ENCODE measurements at places on chromosomes 1 and 21.

GRCh38 chr1:151947140-151947539 is 37.8 kb upstream of the THEM4 start:
- DNase-seq, result no peak

DNA sequence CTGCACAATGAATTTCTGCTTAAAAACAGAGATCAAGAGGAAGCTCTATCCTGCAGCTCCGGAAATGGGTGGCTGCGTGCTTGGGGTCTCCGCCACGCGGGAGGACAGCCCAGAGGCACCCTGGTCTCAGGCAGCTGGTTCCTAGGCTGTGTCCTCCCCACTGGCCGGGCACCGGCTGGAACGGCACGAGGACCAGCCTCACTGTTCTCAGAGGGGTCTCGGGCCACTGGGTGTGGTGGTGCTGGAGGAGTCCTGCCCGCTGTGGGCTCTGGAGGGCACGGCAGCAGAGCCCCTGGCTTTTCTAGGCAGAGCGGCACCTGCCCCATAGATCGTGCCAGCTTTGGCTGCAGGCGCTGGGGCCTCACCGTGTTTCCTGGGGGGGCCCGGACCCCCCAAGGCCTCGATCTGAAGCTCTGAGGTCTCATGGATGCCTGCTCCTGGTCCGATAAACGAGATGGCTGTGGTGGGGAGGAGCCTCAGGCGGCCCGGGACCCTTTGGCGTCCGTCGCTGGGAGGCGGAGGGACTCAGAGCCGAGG is 8.2 kb upstream of the RNF223 start:
- DNase-seq, result no peak

- DNase-seq, result no peak
These were observed 145.9 kb upstream of the ATP1B1 start for GRCh38 chr1:168960595-168960994.

- no peak for DNase-seq
These were observed 4.8 kb downstream of the PLA2G2F start for GRCh38 chr1:20143734-20144565.

GRCh38 chr1:199780948-199781670 is 246.4 kb upstream of the NR5A2 start:
- no peak for DNase-seq

GRCh38 chr1:23928789-23929188 is 15.6 kb upstream of the CNR2 start:
- DNase-seq, result no peak

GRCh38 chr1:241749945-241750695 is 97.9 kb upstream of the EXO1 start:
- DNase-seq, result no peak

Data from Daoy (cell line).